ENCODE measurements at places on chromosomes 4 and X.

DNA sequence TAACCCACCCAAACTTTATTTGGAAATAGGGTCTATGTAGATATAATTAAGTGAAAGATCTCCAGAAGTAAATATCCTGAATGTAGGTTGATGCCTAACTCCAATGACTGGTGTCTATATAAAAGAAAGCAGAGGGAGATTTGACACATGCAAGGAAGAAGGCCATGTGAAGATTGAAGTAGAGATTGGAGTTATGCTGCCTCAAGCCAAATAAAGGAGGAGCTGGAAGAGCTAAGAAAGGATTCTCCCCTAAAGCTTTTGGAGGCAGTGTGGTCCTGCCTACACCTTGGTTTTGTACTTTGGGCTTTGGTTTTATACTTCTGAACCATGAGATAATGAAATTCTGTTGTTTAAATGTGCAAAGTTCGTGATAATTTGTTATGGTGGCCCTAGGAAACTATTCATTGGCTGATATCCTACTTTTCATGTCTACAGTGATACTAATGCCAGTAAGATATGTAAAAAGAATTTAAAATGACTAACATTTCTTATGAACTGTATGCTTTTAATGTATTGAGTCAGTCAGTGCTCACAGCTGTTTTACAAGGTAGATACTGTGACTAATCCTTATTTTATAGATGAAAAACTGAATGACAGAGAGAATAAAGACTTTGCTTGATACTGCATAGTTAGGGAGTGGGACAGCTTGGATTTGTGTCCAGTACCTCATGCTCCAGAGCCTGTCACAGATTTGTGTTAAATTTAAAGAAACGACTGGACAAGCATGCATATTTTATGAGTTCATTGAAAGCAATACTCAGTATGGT lies 5.9 kb upstream of the RAB40AL start:
- DNase-seq, result no peak

DNA sequence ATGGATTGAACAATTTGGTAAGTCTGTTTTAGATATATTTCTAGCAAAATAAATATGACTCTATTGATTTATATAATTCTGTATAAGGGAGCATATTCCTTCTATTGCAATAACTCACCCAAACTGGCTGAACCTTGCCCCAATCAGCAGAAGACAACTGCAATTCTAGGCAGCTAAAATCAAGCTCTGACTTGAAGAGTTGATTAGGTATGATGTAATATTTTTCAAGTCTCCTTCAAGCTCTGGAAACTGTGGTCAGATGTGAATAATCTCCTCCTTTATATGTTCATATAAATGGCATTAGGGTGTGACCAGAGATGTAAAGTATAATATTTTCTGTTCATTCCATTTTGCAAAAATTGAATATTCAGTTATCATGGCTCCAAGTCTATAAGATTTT lies 8.2 kb downstream of the RASSF6 start:
- DNase-seq, result no peak

- DNase-seq, result no peak
Observed at GRCh38 chrX:12237131-12237530, 98.9 kb downstream of the FRMPD4 start.

DNA sequence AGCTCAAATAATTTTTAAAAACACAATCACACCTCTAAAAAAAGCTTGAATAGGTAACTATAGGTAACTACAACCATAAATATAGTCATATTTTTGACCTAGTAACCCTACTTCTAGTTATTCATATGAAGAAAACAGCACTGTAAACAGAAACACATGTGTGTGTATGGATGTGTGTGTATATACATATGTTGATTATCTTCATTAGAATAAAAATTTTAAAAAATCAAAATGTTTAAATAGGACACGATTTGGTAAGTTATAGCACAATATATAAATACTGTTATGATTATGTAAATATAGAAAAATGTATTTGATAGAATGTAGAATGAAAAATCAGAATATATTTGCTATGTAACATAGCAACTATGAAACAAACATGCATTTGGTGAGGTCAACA lies 258.1 kb upstream of the GK2 start:
- DNase-seq, result no peak

- no peak for DNase-seq
Observed at GRCh38 chr4:56026596-56026995, 77.9 kb downstream of the CEP135 start.

GRCh38 chr4:180086480-180087190 lies 2156.6 kb upstream of the TENM3 start:
- DNase-seq, result no peak

DNA sequence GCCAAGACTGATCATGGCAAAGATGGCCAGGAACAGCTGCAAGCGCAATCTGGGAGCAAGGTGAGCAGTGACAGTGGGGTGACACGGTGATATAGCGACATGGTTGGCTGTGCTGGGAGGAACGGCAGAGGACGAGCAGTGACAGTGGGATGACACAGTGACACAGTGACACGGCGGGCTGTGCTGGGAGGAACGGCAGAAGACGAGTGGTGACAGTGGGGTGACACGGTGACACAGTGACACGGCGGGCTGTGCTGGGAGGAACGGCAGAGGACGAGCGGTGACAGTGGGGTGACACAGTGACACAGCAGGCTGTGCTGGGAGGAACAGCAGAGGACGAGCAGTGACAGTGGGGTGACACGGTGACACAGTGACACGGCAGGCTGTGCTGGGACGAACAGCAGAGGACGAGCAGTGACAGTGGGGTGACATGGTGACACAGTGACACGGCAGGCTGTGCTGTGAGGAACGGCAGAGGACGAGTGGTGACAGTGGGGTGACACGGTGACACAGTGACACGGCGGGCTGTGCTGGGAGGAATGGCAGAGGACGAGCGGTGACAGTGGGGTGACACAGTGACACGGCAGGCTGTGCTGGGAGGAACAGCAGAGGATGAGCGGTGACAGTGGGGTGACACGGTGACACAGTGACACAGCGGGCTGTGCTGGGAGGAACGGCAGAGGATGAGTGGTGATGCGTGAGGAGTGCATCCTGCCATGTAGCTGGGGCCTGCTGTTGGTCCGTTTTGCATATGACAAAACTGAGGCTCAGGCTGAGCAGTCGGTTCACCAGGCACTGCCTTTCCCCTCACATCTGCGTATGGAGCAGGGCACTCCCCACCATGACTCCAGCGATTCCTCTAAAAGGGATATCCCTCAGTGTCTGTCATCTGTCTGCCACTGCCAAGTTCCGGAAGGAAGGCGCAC lies 36.0 kb upstream of the MXD4 start:
- DNase-seq, result no peak

DNA sequence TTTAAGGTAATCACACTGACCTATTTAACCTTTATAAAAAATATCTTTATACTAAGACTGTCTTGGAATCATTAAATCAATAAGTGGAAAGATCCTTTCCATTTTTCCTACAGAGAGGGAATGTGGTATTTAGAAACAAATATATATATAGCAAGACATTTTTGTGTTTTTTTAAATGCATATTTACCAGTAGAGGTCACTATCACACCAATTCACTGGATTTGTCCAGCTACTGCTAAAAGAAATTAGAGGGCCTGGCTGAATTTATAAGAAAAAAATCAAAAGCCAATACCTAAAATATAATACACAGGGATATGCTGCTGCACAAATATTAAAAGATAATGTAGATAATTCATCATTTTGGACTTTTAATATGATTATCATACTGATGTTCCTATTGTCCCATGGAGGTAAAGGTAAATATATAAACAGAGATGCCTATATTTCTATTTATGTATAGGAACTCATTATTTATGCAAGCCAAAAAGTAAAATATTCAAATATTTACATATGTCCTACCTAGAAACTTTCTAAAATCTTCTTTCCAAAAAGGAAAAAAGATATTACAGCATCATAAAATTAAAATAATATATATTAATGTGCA lies 69.5 kb downstream of the PDE5A start:
- no peak for DNase-seq

DNA sequence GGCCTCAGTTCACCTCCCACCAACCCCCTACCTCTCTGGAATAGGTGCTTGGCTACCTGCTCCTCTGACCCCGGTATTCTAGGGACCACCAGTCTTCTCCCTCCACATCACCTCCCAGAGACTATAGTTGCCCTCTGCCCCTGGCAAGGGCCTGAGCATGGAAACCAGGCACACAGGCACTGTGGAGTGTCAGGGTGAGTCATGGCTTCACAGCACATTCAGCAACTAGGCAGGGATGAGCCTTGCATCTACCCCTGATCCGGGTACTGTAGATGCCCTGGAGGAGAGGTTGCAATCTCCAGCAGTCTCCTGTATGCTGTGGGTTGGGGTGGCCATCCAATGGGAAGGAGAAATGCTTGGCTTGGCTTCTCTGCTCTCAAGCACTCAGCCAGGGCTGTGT lies 472.7 kb downstream of the IDS start:
- no peak for DNase-seq

- DNase-seq, result no peak
Observed at GRCh38 chrX:13764281-13764680, 29.7 kb downstream of the OFD1 start.

DNA sequence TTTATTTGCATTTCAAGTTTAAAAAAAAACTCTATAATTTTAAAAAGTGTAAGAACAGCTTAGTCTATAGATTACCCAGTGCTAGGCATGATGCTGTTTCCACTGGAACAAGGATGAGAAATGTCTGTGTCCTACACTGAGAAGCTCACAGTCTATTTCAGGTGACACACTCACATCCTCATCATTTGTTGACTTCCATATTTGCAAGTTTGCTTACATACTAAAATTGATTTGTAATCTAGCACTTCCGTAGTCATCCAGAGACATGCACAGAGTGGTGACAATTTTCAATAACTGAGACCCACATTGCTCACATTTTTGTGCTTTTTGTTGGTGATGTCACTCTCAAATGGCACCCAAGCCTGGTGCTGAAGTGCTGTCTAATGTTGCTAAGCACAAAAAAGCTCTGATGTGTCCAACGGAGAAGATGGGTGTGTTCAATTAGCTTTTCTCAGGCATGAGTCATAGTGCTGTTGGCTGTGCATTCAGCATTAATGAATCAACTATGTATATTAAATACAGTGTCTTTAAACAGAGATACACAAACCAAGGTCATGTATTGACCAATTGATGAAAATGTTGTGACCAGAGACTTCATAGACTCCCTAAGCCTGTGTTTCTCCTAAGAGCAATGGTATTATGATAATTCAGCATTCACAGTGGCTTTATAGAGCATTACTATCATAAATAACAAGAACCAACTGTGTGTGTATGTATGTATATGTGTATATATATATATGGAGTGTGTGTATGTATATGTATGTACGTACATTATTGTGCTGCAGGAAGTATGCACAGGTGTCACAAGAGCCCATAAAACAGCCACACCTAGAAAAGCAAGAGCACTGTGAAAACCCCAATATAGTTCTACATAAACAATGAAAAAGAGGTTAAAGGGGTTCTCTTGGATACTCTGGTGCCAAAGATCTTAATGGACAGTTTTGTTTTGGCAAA lies 31.2 kb upstream of the VCX3B start:
- DNase-seq, result no peak

GRCh38 chr4:8534129-8534528 lies 46.1 kb upstream of the GPR78 start:
- DNase-seq, result no peak

GRCh38 chr4:10981096-10981495 lies 296.5 kb upstream of the CLNK start:
- no peak for DNase-seq

- no peak for DNase-seq
Observed at GRCh38 chrX:37060999-37061398, 52.8 kb downstream of the FAM47C start.

DNA sequence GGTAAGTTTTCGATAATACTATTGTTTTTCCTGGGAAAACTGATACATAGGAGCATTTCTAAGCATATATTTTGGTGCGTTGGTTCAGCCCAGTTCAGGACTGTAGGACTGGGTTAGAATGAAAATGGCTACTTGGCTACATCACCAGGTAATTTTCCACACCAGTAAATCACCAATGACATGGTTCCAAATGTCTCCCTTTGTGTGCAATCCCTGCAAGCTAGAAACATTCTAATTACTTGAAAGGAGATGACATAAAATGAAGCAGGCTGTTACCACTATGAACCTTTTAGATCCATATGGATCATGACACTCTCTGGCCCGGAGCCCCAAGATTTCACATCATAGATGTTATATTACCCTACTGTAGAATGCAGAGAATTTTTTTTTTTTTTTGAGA lies 577.4 kb upstream of the FTHL17 start:
- no peak for DNase-seq

DNA sequence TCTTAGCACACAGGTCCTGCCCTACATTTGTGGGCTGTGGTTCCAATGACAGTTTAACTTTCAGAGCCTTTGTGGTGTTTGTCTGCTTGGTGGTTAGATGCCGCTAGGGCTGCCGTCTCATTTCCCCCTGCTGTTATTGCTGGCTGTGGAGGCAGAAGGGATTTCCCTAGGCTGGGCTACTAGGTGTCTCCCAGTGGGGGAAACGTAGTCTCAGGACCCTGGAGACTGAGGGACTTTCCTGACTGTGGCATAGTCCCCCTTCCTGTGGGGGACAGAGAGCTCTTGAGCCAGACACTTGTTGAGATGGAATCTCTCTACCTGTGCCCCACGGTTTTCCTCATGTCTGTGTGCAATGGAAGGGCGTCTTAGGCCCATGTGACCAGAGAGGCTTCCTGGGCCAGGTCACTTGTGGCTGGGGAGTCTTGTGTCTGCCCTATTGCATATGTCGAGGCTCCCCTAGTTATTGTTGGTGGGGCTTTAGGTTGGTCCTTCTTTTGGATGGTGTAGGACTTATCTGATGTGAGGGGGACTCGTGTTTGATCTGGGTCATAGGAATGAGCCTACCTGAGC lies 68.2 kb downstream of the ARHGAP10 start:
- peak; percentile 45 for DNase-seq

DNA sequence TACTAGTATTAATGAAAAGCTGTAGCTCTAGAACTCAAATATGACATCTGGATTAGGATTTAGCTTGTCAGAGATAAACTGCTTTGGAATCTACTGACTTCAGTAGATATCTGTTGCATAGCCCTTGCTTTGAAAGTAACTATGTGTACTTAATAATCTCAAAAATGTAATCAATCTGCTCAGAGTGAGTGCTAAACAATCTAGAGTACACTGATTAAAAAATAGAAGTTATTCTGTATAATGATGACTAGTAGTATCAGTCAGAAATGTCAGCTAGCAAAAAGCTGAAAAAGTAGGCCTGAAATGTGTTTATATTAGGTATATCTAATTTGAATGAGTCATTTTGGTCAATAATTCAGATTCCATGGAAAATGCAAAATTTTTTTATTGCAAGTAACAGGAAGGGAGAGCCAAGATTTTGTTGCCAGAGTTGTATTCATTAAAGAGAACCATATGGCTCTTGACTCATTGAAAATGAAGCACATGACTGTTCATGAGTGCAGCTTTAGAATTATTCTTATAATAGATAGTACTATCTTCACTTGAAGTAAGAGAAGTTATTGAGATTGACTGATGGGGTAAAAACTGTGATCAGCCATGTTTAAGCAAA lies 20.0 kb downstream of the CLCN3 start:
- DNase-seq, result no peak
